ENCODE measurements at places on chromosomes 5 and 9.

- DNase-seq: no peak
These were observed 70.0 kb downstream of the F2RL2 start for GRCh38 chr5:76553251-76553650.

GRCh38 chr5:138668451-138669380 is 84.5 kb upstream of the CTNNA1 start:
- DNase-seq: peak; percentile 42

DNA sequence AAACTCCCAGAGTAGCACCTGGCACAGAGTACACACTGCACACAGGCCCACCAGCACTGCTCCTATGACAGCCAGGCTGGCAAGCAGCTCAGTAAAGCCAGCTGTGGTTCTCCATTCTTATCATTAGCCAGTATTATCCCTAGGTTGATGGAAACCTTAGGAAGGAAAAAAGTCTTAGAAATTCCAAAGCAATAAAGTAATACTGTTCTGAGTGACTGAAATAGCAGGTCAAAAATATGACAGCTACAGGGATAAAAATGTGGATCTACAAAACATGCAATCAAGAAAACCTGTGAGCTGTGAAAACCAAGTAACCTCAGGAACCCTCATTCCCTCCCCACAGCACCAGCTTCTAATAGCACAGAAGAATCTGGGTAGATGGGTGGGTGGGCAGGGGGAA is 403.5 kb downstream of the SPOCK1 start:
- no peak for DNase-seq

GRCh38 chr5:132385326-132386105 is 16.0 kb downstream of the SLC22A5 start:
- peak; percentile 94 for DNase-seq

DNA sequence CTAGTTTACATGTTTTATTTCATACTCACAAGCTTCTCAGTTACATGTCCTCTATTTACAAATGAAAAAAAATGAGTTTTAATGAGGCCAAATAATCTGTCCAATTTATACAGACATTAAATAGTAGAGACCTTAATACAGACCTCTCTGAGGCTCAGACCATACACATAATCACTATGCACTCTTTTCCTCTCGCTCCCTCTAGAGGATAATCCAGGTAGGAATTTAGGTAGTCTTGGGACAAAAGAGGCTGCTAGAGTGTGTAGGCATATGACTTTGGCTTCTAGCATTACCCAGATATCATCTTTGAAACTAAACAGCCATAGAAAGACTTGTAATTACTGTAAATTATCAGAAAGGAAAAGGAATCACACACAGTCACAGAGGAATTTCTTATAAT is 444.7 kb downstream of the HINT1 start:
- DNase-seq: peak; percentile 46

DNA sequence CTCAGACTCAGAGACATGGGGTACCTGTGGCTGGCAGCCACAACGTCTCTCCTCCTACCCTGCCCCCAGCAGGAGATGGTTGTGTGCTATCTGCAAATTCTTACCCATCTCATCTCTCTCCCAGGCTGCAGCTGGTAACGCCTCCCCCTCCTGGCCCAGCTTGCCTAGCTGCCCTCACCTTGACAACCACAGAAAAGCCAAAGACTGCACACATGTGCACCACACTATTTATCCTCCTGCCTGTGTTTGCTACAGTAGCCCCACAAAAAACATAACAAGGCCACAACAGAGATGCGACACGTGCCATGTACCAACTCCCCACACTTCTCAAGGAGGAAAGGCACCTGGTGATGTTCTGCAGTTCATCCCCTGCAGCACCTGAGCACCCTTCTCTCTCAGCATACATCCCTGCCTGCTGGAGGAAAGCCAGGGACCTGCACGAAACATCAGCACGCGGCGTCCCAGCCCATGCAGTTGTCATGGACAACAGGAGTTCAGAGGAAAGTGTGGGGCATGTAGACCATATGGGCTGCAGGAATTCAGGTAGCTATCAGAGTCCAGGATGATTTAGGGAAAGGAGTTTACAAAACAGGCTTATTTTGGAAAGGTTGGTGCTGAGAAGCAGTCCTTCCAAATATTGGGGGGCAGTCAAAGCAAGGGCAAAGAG is 168.7 kb downstream of the C5orf15 start:
- no peak for DNase-seq

DNA sequence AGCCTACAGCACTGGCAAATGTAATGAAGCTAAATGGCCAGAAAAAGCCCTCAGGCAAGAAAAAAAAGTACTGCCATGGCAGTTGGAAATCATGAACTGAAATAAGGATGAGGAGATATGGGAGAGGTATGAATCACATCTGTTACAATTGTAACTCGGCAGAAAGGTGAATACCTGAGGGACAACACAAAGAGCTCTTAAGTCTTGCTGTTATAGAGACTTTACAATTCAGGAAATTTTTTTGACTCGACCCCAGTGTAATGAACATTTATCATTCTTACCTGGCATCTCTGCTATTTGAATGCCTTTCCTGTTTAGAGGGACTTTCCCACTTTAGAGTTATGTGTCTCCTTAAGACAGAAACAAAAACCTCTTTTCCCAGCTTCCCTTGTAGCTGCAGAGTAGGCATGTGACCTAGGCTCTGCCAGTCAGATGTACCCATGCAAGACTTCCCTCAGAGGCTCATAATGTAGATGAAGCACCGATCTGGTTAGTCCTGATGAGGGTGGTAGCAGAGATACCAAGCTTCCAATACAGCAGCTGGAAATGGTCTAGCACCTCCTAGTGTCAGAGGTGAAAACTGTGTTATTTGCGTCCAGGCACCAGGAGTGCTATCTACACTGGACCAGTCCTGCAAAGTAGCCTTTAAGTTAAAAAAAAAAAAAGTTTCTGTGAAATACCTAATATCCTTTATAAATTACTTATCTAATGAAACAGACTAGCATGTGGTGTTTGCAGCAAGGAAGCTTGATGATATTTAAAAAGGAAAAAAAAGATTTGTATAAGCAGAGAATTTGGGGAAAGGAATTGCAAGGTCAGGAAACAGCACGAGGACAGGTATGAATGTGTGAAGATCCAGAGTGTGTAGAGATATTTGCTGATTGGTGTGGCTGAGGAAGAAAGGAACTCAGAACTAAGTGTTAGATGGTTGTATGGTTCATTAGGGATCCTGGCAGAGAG is 146.9 kb upstream of the SLC1A3 start:
- peak; percentile 71 for DNase-seq

- peak; percentile 54 for DNase-seq
These were observed 607 bp downstream of the SPEF2 start for GRCh38 chr5:35618304-35618636.

- DNase-seq: no peak
These were observed 771.2 kb upstream of the DMAC1 start for GRCh38 chr9:8570776-8571175.

GRCh38 chr5:151126199-151126645 is 31.4 kb downstream of the ANXA6 start:
- peak; percentile 81 for DNase-seq

- peak; percentile 6 for DNase-seq
These were observed 428 bp downstream of the EFNA5 start for GRCh38 chr5:107670087-107670931.

DNA sequence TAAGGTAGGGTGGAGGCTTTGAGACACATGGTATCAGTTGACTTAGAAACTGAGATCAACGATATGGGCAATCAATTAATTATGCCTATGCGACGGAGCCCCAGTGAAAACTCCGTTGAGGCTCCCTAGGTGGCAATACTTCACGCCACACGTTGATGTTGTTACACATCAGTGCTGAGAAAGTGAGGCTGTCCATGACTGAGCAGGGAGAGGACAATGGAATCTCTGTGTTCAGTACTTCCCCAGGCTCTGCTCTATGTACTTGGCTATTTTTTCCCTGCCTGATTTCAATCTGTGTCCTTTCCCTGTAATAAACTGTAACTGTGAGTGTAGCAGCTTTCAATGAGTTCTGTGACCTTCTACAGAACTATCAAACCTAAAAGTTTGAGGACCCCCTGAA is 211.7 kb downstream of the SNCAIP start:
- no peak for DNase-seq

DNA sequence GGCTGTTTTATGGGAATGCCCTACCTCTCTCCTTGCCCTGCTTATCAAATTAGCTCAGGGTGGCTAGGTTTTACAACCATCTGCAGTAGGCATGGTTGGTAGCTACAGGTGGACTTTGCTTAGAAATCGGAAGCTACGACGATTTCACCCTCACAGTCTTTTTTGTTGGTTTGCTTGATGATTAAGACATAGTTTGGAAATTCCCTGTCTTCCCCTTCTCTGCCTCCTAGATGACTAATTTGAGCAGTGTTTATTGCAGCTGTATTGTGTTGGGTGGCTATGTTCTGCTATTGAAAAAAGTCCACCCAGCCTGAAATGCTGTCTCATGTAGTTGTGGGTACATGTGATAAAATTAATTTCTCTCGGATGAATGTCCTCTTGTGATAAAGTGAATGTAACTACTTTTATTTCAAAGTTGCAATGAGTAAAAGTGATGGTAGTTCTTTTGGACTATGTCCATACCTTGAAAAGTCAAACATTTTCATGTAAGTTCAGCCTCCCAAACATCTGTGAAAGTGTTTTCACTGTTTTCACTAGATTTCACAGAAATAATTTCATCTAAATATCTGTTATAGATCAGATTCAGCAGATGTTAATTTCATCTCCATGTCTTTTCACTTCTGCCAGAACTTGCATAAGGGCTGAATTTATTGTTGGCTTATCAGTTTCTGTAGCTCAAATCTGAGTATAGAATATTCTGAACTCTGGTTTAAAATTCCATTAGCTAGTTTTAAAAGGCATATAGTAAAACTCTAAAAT is 37.3 kb upstream of the FYB1 start:
- peak; percentile 71 for DNase-seq

DNA sequence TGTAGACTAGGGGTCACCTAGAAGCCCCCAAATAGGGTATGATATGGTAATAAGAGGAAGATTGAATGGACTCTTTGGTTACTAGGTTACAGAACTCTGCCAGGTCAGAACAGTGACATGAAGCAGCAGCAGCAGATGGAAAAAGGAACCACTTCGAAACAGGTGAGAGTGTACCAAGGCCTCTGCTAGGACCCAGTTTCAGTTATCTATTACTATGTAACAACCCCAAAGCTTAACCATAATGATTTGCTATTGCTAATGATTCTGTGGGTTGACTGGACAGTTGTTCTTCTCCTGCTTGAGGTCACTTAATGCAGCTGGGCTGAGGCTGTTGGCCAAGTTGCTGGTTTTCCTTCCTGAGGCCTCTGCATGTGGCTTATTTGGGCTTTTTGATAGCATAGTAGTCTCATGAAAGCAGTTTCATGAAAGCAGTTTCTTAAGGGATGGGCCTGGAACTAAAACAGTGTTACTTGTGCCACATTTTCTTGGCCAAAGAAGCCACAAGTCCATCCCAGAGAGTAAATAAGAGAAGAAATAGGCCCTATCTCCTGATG is 17.6 kb downstream of the C9orf43 start:
- no peak for DNase-seq

DNA sequence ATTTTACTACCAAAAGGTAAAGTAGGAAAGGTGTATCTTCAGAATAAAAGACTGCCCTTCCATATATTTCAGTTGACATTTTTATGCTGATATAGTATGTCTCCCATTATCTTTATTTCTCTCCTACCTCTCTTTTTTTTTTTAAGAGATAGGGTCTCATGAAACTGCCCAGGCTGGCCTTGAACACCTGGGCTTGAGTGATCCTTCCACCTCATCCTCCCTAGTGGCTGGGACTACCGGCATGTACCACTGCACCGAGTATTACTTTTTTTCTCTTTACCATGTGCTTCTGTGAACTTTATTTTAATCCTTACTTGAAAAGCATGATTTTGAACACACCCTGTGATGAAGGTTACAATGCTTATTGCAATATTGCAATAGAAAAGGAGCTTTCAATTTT is 42.7 kb downstream of the NIPBL start:
- DNase-seq: no peak

DNA sequence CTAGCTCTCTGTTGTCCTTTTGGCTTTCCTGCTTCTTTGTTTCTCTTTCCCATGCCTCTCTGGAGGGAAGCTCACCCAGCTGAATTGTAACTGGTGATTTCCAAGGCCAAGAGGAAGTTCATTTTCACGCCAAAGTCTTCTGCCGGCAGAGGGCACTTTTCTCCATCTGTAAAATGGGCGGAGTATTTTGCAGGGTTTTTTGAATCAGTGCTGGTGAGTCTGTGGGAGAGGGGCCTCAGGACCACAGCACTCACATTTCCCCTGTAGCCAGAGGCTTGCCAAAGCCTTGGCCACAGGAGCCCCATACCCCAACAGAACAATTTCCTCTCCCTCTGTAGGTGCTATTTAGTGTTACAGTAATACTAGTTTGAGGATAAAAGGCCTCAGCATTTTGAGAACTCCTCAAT is 42.3 kb upstream of the MATR3 start:
- peak; percentile 69 for DNase-seq

DNA sequence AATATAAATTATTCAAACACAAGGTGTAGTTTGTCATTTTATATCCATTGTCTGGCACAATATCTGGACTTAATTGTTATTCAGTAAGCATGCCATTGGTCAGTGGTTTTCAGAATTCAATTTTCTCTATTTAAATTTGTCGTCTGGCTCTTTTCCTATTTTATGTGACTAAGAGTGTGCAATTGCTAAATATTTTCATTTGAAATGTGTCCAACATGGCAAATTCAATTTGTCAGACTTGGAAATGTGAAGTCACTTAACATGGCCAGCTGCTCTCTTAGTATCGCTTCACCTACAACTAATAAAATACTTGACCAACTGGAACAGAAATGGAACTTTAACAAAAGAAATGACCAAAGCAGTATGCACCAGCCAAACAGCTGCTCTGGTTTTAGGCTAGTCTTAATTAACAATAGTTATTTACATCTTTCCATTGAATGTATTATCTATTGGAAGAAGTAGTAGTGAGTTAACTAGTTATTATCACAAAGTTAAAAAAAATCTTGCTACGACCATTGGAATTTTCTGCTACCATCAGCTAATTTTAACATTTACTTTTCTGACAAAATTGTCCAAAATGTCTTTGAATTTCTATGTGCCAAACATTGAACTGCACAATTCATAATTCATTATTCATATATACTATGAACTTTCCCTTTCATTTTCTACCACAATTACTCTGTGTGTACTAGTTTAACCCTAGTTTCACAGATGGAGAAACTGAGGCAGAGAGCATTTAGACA is 720.7 kb upstream of the FAM174A start:
- no peak for DNase-seq

DNA sequence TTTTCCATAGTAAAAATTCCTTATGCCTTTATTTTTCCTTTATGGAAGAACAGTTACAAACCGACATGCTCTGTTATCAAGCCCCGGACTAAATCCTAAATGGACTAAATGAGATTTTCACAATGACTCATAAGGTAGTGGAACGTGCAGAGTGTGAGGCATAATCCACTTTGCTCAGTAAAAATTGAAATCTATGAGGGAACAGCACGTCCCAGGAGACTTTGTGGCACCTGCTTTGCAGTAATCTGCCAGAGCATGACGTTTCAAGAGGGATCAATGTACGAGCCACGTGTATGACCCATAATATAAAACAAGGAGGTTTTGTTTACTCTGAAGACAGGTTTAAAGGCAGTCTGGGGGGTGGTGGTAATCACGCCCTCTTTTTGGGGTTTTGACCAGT is 83.8 kb upstream of the GNA14 start:
- no peak for DNase-seq

GRCh38 chr9:694403-695154 is 146.9 kb upstream of the DMRT1 start:
- DNase-seq: no peak

- no peak for DNase-seq
These were observed 27.0 kb downstream of the PRDM6 start for GRCh38 chr5:123116058-123116457.

GRCh38 chr5:29015523-29015922 is 1977.1 kb upstream of the CDH9 start:
- no peak for DNase-seq

- DNase-seq: no peak
These were observed 72.5 kb upstream of the RASA1 start for GRCh38 chr5:87195104-87195591.

- no peak for DNase-seq
These were observed 81.0 kb upstream of the EQTN start for GRCh38 chr9:27377811-27378456.
